ENCODE measurements at places on chromosomes 4 and X.

- peak; percentile 10 for DNase-seq
Measured at GRCh38 chrX:140733766-140734342, 24.3 kb downstream of the LINC00632 start.

DNA sequence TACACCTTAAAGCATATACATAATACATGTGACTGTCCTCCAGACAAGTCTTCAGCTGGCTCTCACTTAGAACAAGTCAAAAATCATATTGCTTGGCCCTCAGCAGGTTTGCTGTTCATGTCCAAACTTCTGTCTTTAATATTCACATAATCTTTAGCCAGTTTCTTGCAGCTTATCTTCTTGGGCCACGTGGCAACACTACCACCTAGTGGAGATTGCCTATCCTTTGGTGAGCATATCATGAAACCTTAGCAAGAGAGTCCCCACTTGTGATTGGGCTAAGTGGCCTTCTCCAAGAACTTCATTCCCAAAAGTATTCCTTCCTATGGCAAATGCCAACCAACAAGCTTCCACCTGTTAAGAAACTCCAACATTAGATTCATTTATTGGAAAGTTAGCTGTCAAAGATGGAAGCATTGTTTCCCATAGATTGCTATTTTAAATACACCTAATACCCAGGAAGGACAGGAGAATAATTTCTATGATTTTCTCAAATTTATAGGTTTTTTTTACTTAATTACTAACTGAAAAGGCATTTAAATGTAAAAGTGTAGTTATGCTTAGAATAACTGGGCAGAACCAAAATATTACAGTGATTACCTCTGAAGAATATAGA lies 231.9 kb upstream of the INTU start:
- no peak for DNase-seq

DNA sequence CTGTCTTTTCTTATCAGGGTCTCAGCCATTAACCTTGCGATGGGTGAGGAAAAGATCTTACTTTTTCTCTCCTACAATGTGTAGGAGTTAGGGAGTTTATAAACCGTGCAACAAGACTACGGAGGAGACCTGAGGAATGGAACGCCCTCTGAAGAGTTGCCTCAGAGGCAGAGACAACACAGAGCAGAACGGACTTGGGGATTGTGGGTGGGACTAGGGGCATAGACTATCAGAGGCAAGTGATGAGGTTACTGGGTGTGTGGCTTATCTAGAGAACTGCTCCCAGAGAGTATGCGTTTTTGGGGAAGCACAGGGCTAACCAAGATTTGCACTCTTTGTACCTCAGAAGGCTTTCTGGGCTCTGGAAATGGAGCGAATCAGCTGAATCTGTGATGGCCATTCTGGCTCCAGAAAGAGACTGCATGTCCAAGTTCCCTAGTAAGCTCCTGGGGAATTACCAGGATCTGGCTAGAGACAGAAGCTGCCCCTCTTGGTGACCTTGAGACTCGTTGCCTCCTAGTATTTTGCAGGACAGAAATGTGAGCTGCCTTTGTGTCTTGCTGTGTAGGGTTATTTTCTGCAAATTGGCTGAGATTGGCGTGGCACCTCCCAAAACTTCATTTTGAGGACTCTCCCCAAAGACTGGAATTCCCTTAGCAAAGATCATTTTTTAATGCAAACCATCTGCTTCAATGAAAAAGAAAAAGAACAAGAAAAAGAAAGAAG lies 118.9 kb downstream of the ARSF start:
- DNase-seq: no peak

- DNase-seq: no peak
Measured at GRCh38 chr4:94714365-94715160, 43.2 kb upstream of the BMPR1B start.

DNA sequence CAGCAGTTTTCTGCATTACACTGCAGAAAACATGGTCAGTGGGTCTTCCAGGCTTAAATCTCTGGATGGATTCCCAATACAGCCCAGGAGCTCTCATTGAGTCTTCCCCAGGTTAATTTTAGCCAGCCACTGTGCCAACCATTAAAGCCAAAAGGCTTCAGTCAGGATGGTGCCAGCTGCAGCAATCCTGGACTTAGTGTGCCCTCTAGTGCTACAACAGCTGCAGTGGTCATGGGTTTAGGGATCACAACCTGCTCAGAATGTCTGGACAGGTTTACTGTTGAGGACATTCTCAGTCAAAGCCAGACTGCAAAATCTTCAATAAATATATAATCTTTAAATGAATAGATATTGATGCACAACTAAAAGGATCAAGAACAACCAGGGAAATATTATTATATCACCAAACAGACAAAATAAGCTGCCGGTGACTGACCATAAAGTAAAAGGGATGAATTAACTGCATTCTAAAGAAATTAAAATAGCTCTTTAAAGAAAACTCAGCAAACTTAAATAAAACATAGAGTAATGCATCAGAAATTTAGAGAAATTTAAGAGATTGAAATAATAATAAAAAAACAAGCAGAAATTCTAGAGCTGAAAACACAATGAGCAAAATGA lies 639.9 kb downstream of the SPOCK3 start:
- DNase-seq: no peak

- no peak for DNase-seq
Measured at GRCh38 chr4:24643774-24644520, 59.6 kb upstream of the DHX15 start.

DNA sequence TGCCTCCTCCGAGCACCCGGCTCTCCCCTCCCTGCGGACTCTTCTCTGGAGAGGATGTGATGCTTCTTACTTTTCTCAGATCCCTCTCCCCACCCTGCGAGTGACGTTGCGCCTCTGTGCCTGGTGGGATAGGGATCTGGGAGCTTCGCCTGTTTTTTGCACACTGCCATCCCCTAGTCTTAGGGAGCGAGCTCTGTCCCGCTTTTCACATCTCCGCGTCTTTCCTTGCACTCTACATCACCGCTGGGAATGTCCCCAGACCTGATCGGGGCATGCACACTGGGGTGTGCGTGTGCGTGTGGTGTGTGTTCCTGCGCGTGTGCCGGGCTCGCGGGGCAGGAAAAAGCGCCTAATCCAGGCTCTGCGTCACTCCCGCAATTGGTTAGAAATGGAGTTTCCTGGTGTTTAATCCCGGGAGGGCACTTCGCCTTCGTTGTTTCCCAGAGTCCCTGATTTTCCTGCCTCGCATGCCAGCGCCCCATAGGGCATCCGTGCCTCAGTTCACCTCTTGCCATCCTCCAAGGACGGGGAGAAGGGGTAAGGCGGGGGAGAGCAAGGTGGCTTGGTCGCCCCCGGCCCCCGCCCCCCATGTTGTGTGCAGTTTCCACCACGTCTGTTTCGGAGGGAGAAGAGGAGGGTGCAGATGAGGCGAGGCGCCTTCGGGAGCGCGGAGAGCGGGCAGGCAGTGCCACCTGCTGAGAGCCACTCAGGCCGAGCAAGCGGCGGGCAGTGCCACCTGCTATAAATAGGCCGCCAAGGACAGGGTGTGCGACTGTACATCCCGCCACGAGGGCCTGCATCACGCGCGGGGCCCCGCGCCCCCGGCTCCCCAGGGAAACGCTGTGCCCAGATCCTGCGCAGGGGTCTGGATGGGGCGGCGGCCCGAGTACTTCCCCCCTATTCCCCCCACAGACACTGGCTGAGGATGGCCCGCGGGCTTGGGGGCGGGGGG lies 759 bp upstream of the TBC1D1 start:
- DNase-seq: peak; percentile 26

Measured in CD4-positive, alpha-beta T cell treated with Interleukin-4 for 4 hours (primary cell).